Small intestine (tissue), 16 donors: ENCODE measurements at places on chromosomes 6 and 20.

DNA sequence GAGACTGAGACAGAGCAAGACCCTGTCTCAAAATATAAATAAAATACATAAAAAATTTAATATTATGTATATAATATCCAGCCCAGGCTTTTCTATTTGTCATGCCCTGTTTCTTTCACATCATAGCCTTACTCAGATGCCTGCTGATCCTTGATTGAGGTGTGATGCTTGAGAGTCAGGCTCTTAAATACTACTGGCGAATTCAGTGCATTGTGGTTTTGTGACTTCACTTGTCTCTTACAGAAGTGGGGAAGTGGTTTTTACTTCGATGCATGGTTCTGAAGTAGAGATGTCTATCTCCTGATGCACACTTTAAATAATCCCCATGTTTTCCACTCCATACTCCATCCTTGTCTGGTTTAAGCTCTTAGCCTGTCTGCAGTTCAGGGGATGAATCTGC lies 29.1 kb downstream of the ASXL1 start:
- DNase-seq, result peak; percentile 43
- H3K4me1 ChIP-seq, result no peaks in the 10 kb centered on the region
- no peaks in the 10 kb centered on the region for H3K27me3 ChIP-seq
- no peak overlapping the region for H3K4me3 ChIP-seq
- no peak overlapping the region for H3K27ac ChIP-seq

DNA sequence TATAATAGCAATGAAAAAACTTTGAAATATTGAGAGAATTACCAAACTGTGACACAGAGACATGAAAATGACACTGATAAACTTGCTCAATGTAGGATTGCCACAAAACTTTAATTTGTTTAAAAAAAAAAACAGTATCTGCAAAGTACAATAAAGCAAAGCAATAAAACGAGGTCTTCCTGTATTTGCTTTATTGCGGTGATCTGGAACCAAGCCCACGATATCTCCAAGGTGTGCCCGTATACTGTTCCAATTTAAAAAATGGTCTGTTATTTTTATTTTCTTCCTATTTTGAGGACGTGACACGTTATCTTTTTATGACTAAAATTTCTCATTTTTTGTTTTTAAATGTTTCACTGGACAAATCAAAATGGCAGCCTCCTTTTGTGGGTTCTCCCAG lies 25.5 kb downstream of the EYA2 start:
- DNase-seq, result peak; percentile 8
- H3K27ac ChIP-seq, result no peak overlapping the region
- no peak overlapping the region for H3K4me3 ChIP-seq
- H3K27me3 ChIP-seq, result no peaks in the 10 kb centered on the region
- H3K36me3 ChIP-seq, result no peaks in the 10 kb centered on the region
- H3K4me1 ChIP-seq, result no peaks in the 10 kb centered on the region

- H3K27ac ChIP-seq, result no peak overlapping the region
- H3K4me3 ChIP-seq, result no peak overlapping the region
- no peaks in the 10 kb centered on the region for H3K27me3 ChIP-seq
- H3K4me1 ChIP-seq, result no peaks in the 10 kb centered on the region
These were observed 34.7 kb downstream of the CD24 start for GRCh38 chr6:106939848-106940247.

- peaks cover 5% of the 10 kb centered on the region for H3K4me1 ChIP-seq
- H3K4me3 ChIP-seq, result peak overlapping the region; percentile 84
- H3K27me3 ChIP-seq, result no peaks in the 10 kb centered on the region
- H3K36me3 ChIP-seq, result peaks cover 3% of the 10 kb centered on the region
- H3K27ac ChIP-seq, result peak overlapping the region; percentile 94
These were observed 1.8 kb downstream of the FOXO3 start for GRCh38 chr6:108562503-108562993.

GRCh38 chr6:3835055-3835731 lies 14.0 kb upstream of the FAM50B start:
- H3K4me3 ChIP-seq, result no peak overlapping the region
- no peaks in the 10 kb centered on the region for H3K27me3 ChIP-seq
- H3K27ac ChIP-seq, result peak overlapping the region; percentile 59
- peak; percentile 98 for DNase-seq
